ENCODE measurements at places on chromosomes 3 and 15.

GRCh38 chr3:139827833-139828232 is 107.2 kb upstream of the CLSTN2 start:
- no peak for DNase-seq

GRCh38 chr15:39191871-39192291 is 389.0 kb upstream of the THBS1 start:
- DNase-seq, result peak; percentile 84

DNA sequence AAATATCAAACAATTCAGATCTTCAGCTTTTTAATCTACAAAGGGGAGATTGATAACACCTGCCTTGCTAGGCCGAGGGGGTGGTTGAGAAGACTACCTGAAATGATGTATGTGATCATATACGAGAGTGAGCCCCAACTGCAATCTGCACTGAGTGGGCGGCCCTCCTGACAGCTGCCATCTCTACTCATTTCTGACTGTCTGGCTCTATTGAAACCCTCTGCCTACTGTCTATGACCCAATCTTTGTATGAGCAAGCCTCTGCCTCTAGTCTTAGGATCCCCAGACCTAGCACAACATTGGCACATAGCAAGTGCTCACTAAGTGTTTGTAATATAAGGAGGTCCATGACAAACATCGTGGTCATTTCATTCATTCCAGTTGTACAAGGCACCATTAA is 144.4 kb upstream of the NR2F2 start:
- DNase-seq, result no peak

DNA sequence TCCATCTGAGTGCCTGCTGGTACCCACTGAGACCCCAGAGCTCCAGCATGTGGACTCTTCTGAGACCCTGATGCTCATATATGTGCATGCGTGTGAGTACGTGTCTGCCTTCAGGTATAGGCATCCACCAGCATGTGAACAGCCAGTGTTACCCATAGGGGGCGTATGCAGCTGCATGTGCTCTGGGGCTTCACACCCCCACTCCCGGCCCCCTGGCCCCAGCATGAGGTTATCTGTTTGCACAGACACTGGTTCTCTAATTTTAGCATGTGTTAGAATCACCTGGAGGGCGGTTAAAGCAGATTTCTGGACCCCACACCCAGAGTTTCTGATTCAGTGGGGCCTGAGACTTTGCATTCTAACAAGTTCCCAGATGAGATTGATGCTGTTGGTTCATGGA is 824 bp upstream of the CILP start:
- DNase-seq, result no peak

DNA sequence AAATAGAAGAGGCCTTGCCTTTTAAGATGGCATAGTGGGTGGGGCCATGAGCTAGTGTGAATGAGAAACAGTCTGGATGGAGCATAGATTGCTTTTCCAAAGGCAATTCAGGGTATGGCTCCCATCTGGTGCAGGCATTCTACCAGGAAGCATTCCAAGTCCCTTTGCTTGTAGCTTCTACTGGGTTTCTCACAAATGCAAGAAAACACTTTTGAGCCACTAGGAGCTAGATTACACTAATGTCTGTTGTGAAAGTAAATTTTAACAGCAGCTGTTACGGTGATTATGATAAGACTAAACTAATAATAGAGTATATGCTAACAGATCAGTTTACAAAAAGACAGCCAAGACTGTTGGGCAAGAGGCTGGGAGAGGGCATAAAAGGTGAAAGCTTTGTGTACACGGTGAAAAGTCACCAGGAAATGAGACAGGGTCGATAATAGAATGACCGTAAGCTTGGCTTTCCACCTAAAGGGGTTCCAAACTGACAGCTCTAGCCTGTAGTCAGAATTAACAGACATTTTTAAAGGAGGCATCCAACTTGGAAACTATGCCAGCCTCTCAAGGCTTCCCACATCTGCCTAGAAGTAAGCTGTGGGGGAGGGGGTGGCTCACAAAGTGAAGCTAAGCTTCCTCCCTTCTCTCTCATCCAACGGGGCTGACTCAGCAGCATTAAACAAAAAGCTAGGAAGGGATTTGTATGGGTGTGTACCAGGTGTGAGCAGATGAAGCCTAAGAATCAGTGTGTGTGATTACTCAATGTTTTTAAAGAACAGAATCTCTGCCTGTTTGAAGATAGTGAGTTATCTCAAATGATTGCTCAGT is 61.1 kb upstream of the GPD1L start:
- DNase-seq, result peak; percentile 32

DNA sequence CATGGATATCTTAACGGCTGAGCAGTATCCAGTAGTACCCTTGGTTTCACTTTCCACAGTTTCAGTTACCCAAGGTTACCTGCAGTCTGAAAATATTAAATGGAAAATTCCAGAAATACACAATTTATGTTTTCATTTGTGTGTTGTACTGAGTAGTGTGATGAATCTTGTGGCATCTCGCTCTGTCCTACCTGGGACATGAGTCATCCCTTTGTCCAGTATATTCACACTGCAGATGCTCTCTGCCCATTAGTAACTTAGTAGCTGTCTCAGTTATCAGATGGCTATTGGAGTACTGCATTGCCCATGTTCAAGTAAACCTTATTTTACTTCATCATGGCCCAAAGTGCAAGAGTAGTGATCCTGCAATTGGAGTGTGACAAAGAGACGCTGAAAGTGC is 26.1 kb downstream of the GASK1A start:
- DNase-seq, result no peak

DNA sequence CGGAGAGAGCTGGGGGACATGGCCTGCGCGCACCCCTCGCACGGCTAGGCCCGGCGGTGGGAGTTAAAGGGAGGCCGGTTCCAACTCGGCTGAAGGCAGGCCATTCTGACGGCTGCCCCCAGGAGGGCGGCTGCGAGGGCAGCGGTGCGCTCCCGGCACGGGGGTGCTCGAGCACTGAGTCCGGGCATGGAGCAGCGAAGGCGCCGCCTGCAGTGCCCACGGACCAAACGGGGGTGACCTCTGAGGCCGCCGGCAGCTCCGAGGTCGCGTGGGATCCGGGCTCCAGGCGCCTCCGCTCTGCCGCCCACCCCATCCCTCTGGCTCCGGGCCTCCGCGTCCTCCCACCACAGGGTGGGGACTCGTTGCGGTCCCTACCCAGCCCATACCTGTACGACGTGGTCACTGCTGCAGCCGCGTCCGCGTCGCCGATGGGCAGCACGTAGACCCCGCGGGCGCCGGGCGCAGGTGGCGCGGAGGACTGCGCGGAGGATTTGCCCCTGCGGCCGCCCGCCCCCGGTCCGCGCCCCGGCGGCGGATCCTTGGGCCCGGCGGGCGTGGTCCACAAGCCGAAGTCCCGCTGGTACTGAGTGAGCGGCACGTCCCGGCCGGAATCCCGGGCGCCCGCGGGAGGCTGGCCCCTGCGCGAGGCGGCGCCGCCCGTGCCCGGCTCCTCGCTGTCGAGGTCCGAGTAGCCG is 469 bp downstream of the MAP6D1 start:
- no peak for DNase-seq

GRCh38 chr3:172256101-172256734 is 192.0 kb downstream of the GHSR start:
- DNase-seq, result peak; percentile 60

- no peak for DNase-seq
Observed at GRCh38 chr3:184414418-184415202, 34.8 kb downstream of the CHRD start.

DNA sequence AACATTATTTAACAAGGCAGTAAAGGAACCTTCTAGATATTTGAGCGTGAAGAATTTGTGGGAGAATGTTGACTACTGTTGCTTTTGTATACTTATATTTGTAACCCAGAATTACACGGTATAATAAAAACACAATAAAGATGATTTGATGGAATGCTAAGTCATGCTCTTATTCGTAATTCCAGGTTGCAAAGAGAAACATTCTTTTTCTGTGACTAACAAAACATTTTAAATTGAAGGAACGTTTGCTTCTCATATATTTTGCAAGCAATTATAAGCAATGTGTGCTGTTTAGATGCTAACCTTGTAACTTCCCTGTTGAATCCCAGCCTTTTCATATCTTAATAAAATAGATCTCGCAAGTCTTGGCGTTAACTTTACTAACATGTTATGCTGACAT is 124.4 kb upstream of the CGNL1 start:
- peak; percentile 47 for DNase-seq

- no peak for DNase-seq
Observed at GRCh38 chr3:184537885-184538665, 23.5 kb upstream of the EPHB3 start.

All from fibroblast of upper back skin (primary cell).